Trophoblast cell (in vitro differentiated cells and primary cell): ENCODE measurements at places on chromosomes 6 and 20.
A peak's percentile ranks its signal among the peaks of the same experiment; 100 is the strongest.

- H3K27me3 ChIP-seq: no peaks in the 10 kb centered on the region
- no peak overlapping the region for H3K4me3 ChIP-seq
- no peak for DNase-seq
Measured at GRCh38 chr6:73341335-73341734, 12.7 kb downstream of the DPPA5 start.

- no peak for DNase-seq
- no peaks in the 10 kb centered on the region for H3K27me3 ChIP-seq
- peaks cover 4% of the 10 kb centered on the region for H3K4me1 ChIP-seq
- H3K36me3 ChIP-seq: no peaks in the 10 kb centered on the region
- H3K27ac ChIP-seq: no peak overlapping the region
Measured at GRCh38 chr6:16851044-16851540, 89.8 kb upstream of the ATXN1 start.

- H3K27ac ChIP-seq: no peak overlapping the region
- DNase-seq: no peak
- no peak overlapping the region for H3K4me3 ChIP-seq
- no peaks in the 10 kb centered on the region for H3K36me3 ChIP-seq
- H3K27me3 ChIP-seq: no peaks in the 10 kb centered on the region
- H3K4me1 ChIP-seq: no peaks in the 10 kb centered on the region
Measured at GRCh38 chr6:112744827-112745226, 397.7 kb downstream of the RFPL4B start.

- DNase-seq: no peak
- no peak overlapping the region for H3K4me3 ChIP-seq
- H3K4me1 ChIP-seq: no peaks in the 10 kb centered on the region
- no peak overlapping the region for H3K27ac ChIP-seq
Measured at GRCh38 chr6:125994670-125995488, 8.5 kb downstream of the TRMT11 start.

- peaks cover 2% of the 10 kb centered on the region for H3K4me1 ChIP-seq
- no peak overlapping the region for H3K27ac ChIP-seq
- DNase-seq: no peak
- peaks cover 34% of the 10 kb centered on the region for H3K27me3 ChIP-seq
- H3K36me3 ChIP-seq: no peaks in the 10 kb centered on the region
Measured at GRCh38 chr20:36308986-36309385, 2.8 kb downstream of the DLGAP4 start.

DNA sequence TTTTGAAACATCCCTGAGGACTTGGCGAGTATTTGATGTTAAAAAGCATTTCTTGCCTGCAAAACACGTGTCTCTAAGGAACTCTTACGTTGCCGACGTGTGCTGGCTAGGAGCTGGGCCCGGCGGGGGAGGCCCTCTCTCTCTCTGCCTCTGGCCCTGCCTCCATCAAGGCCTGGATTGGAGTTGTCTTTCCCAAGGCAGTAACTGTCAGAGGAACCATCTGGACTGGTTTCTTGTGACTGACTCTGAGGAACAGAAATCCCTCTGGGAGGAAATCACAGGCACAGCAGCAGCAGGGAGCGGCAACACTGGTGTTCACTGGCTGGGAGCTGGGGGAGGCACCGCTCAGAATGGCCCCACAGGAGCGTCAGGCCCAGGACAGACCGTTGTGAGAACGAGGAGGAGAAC lies 244.2 kb downstream of the NRN1 start:
- no peak overlapping the region for H3K4me3 ChIP-seq
- no peak for DNase-seq
- no peaks in the 10 kb centered on the region for H3K27me3 ChIP-seq
- H3K4me1 ChIP-seq: no peaks in the 10 kb centered on the region

GRCh38 chr6:41630069-41630468 lies 8.2 kb upstream of the MDFI start:
- DNase-seq: no peak
- no peak overlapping the region for H3K27ac ChIP-seq

GRCh38 chr6:15363164-15363522 lies 117.3 kb downstream of the JARID2 start:
- no peaks in the 10 kb centered on the region for H3K36me3 ChIP-seq
- no peak overlapping the region for H3K4me3 ChIP-seq
- no peaks in the 10 kb centered on the region for H3K27me3 ChIP-seq
- no peak overlapping the region for H3K27ac ChIP-seq

GRCh38 chr6:144178323-144178722 lies 28.0 kb downstream of the STX11 start:
- no peaks in the 10 kb centered on the region for H3K36me3 ChIP-seq
- no peak overlapping the region for H3K27ac ChIP-seq
- no peak overlapping the region for H3K4me3 ChIP-seq
- no peaks in the 10 kb centered on the region for H3K27me3 ChIP-seq

DNA sequence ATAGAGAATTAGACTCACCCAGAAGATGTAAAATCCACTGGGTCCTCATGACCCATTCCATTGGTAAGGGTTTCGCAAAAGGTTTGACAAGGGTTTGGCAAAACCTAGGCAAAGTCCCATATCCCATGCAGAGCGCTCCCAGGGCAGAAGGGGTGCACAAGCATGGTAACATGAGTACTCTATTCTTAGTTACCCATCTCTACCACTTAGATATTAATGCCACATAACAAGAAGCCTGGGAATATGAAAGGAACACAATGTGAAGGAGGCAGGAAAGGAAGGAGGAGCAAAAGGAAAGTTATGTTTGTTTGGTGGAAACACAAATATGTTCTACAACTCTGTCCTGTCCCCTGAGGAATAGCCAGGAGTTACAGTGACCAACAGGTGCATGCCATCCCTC lies 163.1 kb downstream of the FAXC start:
- H3K27me3 ChIP-seq: no peaks in the 10 kb centered on the region
- no peaks in the 10 kb centered on the region for H3K36me3 ChIP-seq
- H3K27ac ChIP-seq: no peak overlapping the region
- H3K4me3 ChIP-seq: no peak overlapping the region

GRCh38 chr6:108009894-108010293 lies 51.9 kb upstream of the SEC63 start:
- H3K27me3 ChIP-seq: no peaks in the 10 kb centered on the region
- H3K27ac ChIP-seq: no peak overlapping the region
- no peak overlapping the region for H3K4me3 ChIP-seq
- no peaks in the 10 kb centered on the region for H3K36me3 ChIP-seq

DNA sequence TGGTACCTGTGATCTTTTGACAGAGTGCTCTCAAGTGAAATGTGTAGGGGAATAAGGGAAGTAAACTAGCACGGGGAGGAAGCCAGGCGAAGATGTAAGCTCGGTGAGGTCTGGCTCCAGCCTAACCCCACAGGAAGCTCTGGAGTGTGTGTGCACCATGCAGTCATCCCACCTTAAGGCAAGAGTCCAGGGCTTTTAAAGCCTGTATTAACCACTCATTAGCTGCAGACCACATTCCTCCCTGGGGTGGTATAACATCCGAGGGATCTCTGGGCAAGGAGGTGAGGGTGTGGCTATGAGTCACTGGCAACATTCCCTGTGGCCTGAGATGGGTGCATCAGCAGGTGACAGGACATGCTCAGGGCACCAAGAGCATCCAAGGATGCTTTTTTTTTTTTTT lies 12.5 kb upstream of the RANBP9 start:
- no peaks in the 10 kb centered on the region for H3K36me3 ChIP-seq
- H3K4me1 ChIP-seq: peaks cover 11% of the 10 kb centered on the region
- no peak overlapping the region for H3K27ac ChIP-seq
- H3K27me3 ChIP-seq: no peaks in the 10 kb centered on the region

DNA sequence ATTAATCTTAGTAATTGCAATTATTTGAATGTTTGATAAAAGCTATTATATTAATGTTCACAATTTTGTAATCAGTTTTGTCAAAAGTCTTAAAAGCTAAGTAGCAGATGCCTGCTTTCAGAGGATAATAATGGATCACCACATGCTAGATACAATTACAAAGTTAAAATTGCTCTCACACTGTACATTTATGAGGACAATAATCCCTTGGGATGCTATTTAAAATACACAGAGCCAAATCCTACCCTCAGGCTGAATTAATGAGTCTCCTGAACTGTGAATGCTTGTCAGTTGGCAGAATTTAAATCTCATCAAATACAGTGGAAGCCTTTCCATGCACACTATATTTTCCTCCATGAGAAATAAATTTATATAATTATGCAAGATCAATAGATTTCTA lies 153.3 kb upstream of the SYNCRIP start:
- no peaks in the 10 kb centered on the region for H3K4me1 ChIP-seq
- DNase-seq: no peak
- H3K27ac ChIP-seq: no peak overlapping the region
- no peaks in the 10 kb centered on the region for H3K36me3 ChIP-seq

DNA sequence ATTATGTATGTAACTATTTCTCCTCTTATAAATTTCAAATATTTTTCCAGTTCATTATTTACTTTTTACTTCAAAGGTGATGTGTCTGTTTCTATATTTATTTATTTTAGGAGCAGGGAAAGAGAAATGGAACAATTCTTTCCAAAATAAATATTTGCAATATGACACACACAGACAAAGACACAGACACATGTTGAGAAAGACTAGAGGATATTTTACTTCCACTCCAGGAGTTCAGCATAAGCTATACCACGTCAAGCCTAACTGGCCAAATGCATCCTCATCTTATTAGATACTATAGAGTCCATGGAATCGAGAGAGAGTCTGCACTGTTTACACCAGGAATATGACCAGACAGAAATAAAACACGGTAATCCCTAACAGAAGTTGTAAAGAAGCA lies 13.3 kb downstream of the RALGAPA2 start:
- no peaks in the 10 kb centered on the region for H3K4me1 ChIP-seq
- H3K4me3 ChIP-seq: no peak overlapping the region
- no peaks in the 10 kb centered on the region for H3K36me3 ChIP-seq
- no peak overlapping the region for H3K27ac ChIP-seq
- DNase-seq: no peak
- H3K27me3 ChIP-seq: no peaks in the 10 kb centered on the region

- no peak overlapping the region for H3K27ac ChIP-seq
- H3K36me3 ChIP-seq: no peaks in the 10 kb centered on the region
- H3K27me3 ChIP-seq: no peaks in the 10 kb centered on the region
- DNase-seq: peak; percentile 46
- no peaks in the 10 kb centered on the region for H3K4me1 ChIP-seq
Measured at GRCh38 chr6:38603966-38604365, 35.8 kb downstream of the BTBD9 start.

GRCh38 chr6:170440437-170440836 lies 112.7 kb downstream of the PSMB1 start:
- no peaks in the 10 kb centered on the region for H3K27me3 ChIP-seq
- H3K4me1 ChIP-seq: peaks cover 4% of the 10 kb centered on the region
- no peaks in the 10 kb centered on the region for H3K36me3 ChIP-seq
- H3K4me3 ChIP-seq: no peak overlapping the region

- H3K4me3 ChIP-seq: no peak overlapping the region
- H3K27me3 ChIP-seq: no peaks in the 10 kb centered on the region
Measured at GRCh38 chr6:67141005-67141404, 1434.0 kb upstream of the EYS start.

GRCh38 chr6:36445621-36446020 lies 2.8 kb downstream of the KCTD20 start:
- no peak for DNase-seq
- H3K27me3 ChIP-seq: no peaks in the 10 kb centered on the region
- H3K36me3 ChIP-seq: peaks cover 4% of the 10 kb centered on the region
- no peak overlapping the region for H3K27ac ChIP-seq
- H3K4me1 ChIP-seq: peaks cover 5% of the 10 kb centered on the region

- no peak overlapping the region for H3K27ac ChIP-seq
- DNase-seq: peak; percentile 58
- no peak overlapping the region for H3K4me3 ChIP-seq
- H3K36me3 ChIP-seq: no peaks in the 10 kb centered on the region
- no peaks in the 10 kb centered on the region for H3K4me1 ChIP-seq
- H3K27me3 ChIP-seq: no peaks in the 10 kb centered on the region
Measured at GRCh38 chr6:90538278-90539046, 48.4 kb downstream of the MAP3K7 start.

- DNase-seq: peak; percentile 64
- H3K36me3 ChIP-seq: no peaks in the 10 kb centered on the region
- H3K4me1 ChIP-seq: no peaks in the 10 kb centered on the region
- no peaks in the 10 kb centered on the region for H3K27me3 ChIP-seq
- peak within 1 kb of the TSS; percentile 54 for H3K4me3 ChIP-seq
Measured at GRCh38 chr6:138795809-138796603, at the start of gene ECT2L. TSS of gene ECT2L (plus strand) at chr6:138796087. CDS start at chr6:138813275, 17,188 bp downstream.

DNA sequence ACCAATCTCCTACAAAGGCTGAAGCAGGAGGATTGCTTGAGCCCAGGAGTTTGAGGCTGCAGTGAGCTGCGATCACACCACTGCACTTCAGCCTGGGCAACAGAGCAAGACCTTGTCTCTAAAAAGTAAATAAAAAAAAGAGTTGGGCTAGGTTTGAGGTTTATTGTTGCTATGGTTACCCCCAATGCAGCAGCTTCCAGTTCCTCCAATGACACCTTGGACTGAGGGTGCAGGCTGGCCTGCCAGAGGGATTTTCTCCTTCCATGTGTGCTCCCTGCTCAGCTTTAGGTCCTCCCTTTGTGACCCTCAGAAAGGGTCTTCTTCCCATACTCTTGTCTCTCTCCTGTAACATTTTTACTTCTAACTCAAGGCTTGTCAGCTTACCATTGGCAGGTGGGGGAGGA lies 10.6 kb upstream of the TBC1D20 start:
- no peaks in the 10 kb centered on the region for H3K27me3 ChIP-seq
- H3K27ac ChIP-seq: no peak overlapping the region
- no peaks in the 10 kb centered on the region for H3K4me1 ChIP-seq
- H3K4me3 ChIP-seq: no peak overlapping the region
- H3K36me3 ChIP-seq: peaks cover 23% of the 10 kb centered on the region

- H3K27me3 ChIP-seq: no peaks in the 10 kb centered on the region
- H3K4me1 ChIP-seq: no peaks in the 10 kb centered on the region
- no peak for DNase-seq
Measured at GRCh38 chr6:12916006-12916405, 199.4 kb downstream of the PHACTR1 start.

GRCh38 chr20:43940518-43941225 lies 26.0 kb downstream of the TOX2 start:
- no peak overlapping the region for H3K4me3 ChIP-seq
- no peaks in the 10 kb centered on the region for H3K4me1 ChIP-seq
- no peaks in the 10 kb centered on the region for H3K36me3 ChIP-seq
- no peaks in the 10 kb centered on the region for H3K27me3 ChIP-seq
- DNase-seq: no peak
- H3K27ac ChIP-seq: no peak overlapping the region

GRCh38 chr6:166705069-166705468 lies 78.0 kb upstream of the RPS6KA2 start:
- no peak for DNase-seq
- no peaks in the 10 kb centered on the region for H3K36me3 ChIP-seq
- H3K27me3 ChIP-seq: no peaks in the 10 kb centered on the region
- H3K4me3 ChIP-seq: no peak overlapping the region
- no peak overlapping the region for H3K27ac ChIP-seq
- no peaks in the 10 kb centered on the region for H3K4me1 ChIP-seq
